Activated naive CD4-positive, alpha-beta T cell treated with Interleukin-2 at 50 U/mL for 16 hours (primary cell): ENCODE measurements at places on chromosomes 5 and 9.

DNA sequence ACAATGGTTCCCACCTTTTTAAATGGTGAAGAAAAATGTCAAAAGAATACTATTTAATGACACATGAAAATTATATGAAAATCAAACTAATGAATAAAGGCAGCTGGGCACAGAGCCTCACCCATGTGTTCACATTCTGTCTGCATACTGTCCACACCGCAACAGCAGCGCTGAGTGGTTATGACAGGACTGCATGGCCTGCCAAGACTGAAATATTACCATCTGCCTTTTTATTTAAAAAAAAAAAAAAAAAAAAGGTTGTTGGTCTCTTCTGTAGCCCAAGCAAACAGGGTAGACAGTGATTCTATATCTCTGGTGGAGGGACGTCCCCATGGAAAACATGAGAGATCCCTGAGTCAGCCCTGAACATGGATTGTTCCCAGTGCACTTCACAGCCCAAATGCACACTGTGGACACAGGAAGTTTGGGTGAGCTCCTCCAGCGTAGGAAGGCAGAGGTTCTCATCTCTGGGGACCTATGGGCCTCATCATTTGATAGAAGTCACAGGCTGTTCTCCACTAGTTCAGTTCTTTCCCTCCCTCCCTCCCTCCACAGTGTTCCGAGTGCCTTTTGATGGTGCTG, 44.9 kb upstream of the SHC3 start:
- no peak for DNase-seq

- no peak for DNase-seq
These were observed 13.6 kb downstream of the SLF1 start for GRCh38 chr5:94632024-94632423.

DNA sequence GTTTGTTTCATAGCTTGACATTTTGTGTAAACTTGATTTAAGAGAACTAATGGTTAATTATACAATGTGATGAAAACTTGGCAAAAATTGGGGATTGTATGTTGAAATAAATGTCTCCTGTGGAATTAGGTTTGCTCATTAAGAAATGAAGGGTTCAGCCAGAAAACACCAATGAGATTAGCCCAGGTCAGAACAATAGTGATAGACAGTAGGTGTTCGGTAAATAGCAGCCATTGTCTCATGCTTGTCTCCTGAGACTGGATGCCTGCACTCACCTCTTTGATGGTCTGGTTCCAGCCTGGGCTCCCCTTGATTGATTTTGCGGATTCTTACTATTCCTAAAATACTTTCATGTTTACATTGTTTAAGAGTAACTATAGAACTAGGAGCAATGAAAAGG, 135.5 kb downstream of the FBN2 start:
- DNase-seq, result no peak

DNA sequence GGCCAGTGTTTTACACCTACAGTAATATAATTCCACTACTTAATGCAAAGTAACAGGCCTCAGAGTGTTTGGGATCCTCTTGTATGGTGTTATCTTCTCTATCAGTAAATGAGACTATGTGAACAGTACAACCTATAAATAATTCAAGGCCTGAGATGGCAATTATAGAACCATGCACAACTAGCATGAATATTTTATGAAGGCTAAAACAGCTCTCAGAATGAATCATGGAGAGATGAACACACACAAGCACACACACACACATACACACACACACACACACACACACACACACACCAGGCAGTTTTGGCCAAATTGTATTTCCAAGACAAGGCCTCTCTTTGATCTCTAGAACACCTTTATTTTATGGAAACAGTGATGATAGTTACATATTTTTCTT, 224.9 kb downstream of the EBF1 start:
- DNase-seq, result no peak

GRCh38 chr5:12204761-12205160, 300.5 kb upstream of the CTNND2 start:
- no peak for DNase-seq

GRCh38 chr5:159971038-159971437, 37.9 kb upstream of the TTC1 start:
- no peak for DNase-seq

DNA sequence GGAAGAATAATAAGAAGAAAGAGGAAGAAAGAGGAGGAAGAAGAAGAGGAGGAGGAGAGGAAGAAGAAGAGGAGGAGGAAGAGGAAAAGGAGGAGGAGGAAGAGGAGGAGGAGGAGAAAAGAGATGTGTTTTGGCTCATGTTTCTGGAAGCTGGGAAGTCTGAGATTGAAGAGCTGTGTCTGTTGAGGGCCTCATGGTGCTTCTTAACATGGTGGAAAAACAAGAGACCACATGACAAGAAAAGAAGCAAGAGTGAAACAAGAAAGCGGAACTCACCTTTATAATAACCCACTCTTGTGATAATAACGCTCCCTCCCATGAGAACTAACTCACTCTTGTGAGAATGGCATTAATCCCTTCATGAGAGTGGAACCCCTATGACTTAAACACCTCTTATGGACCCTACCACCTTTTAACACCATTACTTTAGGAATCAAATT, 36.1 kb upstream of the RANBP6 start:
- no peak for DNase-seq

- no peak for DNase-seq
These were observed 159.2 kb downstream of the CDC42SE2 start for GRCh38 chr5:131423056-131423455.

DNA sequence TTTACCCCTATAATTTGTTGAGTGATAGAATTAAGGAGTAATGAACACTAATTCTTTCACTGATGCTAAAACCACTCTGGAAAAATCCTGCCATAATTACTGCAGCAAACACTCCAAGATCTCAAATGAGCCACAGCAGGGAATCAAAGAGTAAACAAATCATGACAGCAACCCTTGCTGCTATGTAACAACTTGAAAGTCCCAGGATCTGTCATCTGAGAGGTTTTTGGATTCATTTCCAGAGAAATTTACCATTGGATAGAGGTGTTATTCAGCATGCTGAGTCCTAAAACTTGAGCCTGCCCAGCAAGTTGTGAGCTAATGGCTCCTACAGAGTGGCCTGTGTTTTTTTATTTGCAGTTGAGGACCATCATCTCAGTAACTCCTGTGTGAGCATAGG, 59.2 kb downstream of the PRLR start:
- no peak for DNase-seq

- no peak for DNase-seq
These were observed 76.3 kb upstream of the PTGER4 start for GRCh38 chr5:40603378-40603777.

DNA sequence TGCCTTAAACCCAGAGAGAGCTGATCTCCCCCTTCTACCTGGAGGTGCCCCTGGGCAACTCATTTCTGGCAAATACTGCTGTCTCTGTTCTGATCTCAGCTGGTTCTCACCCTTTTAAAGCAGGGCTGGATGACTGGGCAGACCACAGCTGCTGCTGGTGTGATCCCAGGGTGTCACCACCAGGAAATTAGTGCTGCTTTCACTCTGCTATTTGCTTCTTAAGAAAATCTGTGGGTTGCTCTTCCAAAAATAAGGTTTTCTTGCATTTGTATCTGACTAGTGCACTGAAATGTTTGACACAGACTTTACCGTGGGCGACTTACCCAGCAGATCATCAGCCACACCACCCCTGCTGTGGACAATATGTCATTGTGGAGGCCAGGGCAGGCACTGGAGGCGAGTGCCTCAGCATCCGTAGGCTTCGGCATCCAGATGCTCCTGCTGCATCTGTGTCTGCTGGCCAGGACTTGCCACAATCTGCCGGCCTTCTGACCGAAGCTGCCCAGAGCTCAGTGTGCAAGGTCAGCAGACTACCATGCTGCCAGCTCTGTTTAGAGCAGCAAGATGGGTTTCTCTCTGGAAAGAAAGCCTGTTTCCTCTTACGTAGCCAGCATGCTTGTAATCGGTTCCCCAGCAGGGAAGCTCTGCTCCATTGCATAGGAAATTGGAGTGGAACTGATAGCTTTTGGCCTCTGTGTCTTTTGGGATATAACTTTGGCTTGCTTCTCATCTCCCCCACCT, 13.6 kb downstream of the ARHGAP26 start:
- peak; percentile 71 for DNase-seq

DNA sequence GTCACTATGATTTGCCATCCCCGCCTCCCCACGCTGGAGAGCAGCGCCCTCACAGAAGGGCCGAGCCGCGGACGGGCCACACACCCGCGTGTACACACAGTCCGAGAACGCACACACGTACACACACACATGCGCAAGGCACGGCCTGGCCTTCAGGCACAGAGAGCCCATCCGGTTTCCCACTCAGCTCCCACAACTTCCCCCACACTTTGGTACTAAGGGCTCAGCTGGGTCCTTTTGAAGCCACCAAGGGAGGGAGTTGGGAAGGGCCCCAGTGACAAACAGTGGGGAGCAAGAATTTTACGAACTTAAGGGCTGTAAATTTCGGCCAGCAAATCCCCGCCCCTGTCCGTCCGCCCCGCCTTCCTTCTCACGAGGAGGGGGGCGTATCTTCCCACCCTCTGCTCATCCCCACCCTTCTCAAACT, 133.3 kb upstream of the HAND1 start:
- DNase-seq, result no peak

- no peak for DNase-seq
These were observed 81.6 kb downstream of the PPP2R2B start for GRCh38 chr5:146796911-146797310.

GRCh38 chr5:158435161-158435616, 576.2 kb upstream of the CLINT1 start:
- no peak for DNase-seq

- DNase-seq, result no peak
These were observed 79.1 kb downstream of the LHFPL2 start for GRCh38 chr5:78569441-78569840.

- DNase-seq, result no peak
These were observed 3.6 kb upstream of the SPATA31E1 start for GRCh38 chr9:87878989-87879511.

GRCh38 chr5:38453506-38453905, 102.9 kb downstream of the LIFR start:
- DNase-seq, result peak; percentile 29

DNA sequence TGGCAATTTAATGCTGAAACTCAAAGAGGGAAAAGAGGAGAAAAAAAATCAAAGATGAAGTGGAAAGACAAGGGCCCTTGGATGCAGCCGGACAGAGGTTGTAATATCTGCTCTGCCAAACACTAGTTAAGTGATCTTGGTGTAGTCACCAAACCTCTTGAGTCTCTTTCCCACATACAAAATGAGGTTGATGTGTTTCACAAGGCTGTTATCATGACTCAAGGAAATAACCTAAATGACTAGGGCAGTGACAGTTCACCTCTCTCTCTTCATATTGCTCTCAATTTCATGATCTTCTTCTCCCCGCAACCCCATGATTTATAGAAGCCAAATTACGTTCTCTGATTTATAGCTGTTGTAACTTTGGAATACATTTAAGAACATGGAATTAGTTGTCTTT, 44.9 kb downstream of the PIK3R1 start:
- no peak for DNase-seq

GRCh38 chr5:64269164-64269563, 103.5 kb downstream of the RNF180 start:
- no peak for DNase-seq

GRCh38 chr9:131610231-131610761, 65.0 kb downstream of the PRRT1B start:
- no peak for DNase-seq

GRCh38 chr9:133307301-133307700, 28.7 kb downstream of the SURF6 start:
- DNase-seq, result no peak

GRCh38 chr5:43256261-43256966, 56.8 kb downstream of the HMGCS1 start:
- DNase-seq, result no peak

- DNase-seq, result no peak
These were observed 114.4 kb downstream of the PCSK1 start for GRCh38 chr5:96318569-96319110.

- no peak for DNase-seq
These were observed 1854.9 kb downstream of the MAT2B start for GRCh38 chr5:165360366-165360765.

GRCh38 chr5:172918421-172919371, 40.5 kb upstream of the RPL26L1 start:
- DNase-seq, result no peak

GRCh38 chr5:66327008-66327407, 182.9 kb downstream of the SREK1 start:
- no peak for DNase-seq

DNA sequence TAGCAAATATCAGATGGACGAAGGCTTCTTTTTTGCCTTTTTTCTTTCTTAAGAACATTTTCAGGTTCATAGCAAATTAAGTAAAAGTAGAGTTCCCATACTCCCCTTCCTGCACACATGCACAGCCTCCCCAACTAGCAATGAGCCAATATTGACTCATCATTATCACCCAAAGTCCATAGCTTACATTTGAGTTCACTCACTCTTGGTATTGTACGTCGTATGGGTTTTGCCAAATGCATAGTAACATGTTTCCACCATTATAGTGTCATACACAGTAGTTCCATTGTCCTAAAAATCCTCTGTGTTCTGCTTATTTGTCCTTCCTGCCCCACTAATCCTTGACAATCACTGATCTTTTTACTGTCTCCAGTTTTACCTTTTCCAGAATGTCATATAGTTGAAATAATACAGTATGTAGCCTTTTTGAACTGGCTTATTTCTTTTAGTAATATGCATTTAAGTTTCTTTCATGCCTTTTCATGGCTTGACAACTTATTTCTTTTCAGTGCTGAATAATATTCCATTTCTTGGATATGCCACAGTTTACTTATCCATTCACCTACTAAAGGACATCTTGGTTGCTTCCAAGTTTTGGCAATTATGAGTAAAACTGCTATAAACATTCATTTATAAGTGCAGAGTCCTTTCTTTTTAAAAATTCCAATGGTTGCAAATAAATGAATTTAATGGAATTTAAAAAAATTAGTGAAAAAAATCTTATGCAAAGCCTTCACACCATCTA, 242.1 kb downstream of the ISL1 start:
- no peak for DNase-seq

GRCh38 chr5:59342181-59342580, 551.3 kb downstream of the PDE4D start:
- no peak for DNase-seq

DNA sequence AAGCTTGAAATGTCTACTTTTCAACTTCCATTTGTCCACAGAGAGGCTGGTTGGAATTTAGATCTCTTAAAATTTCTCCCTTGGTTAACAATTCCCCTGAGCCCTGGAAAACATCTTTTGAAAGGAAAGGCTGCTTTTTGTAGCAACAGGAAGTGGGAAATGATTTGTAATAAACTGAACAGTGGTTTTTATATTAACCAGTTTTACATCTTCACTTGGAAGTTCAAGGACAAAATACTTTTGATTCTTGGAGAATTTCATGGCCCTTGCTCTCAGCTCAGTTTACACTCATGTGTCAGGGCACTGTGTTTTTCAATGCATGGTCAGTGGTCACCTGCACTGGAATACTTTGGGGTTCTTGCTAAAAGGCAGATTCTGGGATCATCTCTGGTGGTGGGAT, 9.9 kb downstream of the MLANA start:
- DNase-seq, result no peak

- DNase-seq, result no peak
These were observed 28.8 kb downstream of the CAMK4 start for GRCh38 chr5:111252799-111253545.

- DNase-seq, result no peak
These were observed 430.8 kb downstream of the ARHGEF28 start for GRCh38 chr5:74056789-74057164.
